Stimulated activated CD8-positive, alpha-beta memory T cell treated with anti-CD3 and anti-CD28 coated beads, Interleukin-4, amount 100 ng/mL, for 4 hours (primary cell): ENCODE measurements at places on chromosomes 1 and 21.

DNA sequence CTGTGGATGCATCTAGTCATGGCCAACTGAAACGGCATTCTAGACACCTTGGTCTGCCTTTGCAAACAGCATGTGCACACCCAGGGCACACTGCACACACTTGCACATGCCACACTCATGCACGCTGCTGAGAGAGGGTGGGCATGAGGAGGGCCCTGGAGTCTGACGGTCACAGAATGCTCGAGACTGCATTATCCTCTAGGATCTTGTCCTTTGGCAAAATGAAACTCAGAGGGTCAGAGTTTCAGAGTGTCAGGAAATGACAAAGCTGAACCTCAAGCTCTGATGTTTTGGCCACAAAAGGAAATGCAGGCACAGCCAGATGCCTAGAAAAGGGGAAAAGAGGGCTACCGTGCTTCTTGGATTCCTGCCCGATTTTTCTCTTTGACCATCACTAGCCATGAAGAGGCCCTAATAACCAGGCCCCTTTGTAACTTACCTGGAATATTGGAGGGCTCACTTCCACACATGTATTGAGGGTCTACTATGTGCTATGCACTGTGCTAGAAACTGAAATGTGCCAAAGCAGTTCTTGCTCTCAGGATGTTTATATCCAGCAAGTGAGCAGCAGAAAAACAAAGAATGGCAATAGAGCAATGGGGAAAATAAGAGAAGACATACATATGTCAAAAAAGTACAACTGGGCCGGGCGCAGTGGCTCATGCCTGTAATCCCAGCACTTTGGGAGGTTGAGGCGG, 65.4 kb downstream of the TOMM20 start:
- no peak for DNase-seq

GRCh38 chr1:34843392-34844251, 15.9 kb downstream of the SMIM12 start:
- no peak for DNase-seq

GRCh38 chr21:32256873-32257620, 21.8 kb downstream of the MIS18A start:
- no peak for DNase-seq

DNA sequence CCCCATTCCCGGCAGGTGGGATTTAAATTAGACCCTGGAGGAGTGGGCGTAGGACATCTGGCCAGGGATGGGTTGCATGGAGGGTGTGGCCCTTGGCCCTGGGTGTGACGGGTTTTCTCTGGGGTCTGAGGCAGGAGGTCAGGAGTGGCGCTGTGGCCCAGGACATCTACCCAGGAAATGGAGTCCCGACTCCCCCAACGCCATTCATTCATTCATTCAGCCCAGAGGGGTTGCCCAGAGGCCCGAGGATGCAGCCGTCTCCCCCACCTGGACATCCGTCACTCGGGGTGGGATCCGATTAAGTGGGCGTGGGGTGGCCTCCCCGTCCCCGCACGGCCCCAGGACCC, 663 bp downstream of the ATP13A2 start:
- no peak for DNase-seq

DNA sequence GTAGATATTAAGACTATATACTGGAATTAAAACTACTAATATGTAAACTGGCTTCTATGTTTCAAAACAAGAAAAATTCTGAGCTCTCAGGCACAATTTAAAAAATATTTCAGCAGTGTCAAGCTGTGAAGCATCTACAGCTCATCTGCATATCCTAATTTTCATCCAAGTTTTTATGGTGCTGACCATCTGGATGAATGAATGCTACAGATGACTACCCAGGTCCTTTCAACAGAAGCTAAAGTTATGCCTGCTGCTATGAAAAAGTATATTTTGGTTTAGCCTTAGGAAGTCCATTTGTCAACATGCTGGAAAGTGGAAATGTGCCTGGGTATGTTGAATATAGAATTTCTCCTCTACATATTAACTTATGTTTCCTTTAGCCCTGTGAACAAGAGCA, 206.9 kb downstream of the NEGR1 start:
- no peak for DNase-seq

- DNase-seq = no peak
Measured at GRCh38 chr1:107964336-107965109, 457 bp downstream of the VAV3 start.

DNA sequence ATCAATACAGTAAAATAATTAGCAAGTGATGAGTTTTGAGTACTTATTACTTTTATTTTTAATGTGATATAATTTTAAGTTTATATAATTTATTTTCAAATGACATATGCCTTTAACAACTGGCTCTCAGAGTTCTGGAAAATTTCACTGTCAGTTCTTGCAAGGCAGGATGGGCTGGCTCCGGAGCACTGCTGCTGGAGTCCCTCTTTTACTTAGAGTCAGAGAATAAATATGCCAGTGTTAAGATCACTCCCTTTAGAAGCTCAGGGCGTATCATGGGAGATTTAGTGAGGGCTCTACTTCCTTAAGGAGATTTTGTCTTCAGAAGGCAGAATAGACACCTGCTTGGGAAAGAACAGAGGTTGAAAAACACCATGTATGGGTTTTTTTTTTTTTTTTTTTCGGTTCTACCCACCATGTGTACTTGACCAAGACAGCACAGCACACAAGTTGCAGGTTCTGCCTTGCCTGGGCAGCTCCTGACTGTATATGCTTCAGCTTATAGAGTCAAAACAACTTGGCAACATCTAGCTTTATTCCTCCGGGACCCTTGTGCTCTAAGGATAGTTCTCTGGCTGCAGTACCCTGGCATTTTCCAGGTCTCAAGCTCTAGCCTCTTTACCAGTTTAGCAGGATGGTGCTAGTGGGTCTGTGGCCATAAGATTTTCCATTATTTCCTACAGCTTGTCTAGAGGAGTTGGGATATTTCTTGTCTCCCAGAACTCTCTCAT, 29.7 kb upstream of the FMOD start:
- no peak for DNase-seq

DNA sequence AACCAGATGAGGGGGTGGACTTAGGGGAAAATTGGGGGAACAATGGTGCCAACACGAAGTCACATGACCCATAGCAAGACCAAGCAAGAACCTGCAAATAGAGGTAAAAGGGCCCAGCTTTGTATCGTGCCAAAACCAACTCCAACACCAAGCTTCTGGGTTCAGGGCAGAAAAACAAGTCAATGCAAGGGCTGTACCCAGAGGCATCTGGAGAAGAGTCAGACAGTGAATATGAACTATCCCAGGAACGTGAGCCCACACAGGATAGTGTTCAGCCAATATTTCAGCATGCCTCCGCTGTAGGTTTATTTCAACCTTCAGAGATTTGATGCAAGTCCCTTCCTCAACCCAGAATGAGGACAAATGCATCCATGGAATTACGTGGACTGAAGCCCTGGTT, 15.0 kb upstream of the ZMYM6 start:
- no peak for DNase-seq
